ENCODE measurements at places on chromosomes 4 and X.

GRCh38 chrX:153882086-153882498 is 3.9 kb downstream of the L1CAM start:
- peak; percentile 61 for DNase-seq

DNA sequence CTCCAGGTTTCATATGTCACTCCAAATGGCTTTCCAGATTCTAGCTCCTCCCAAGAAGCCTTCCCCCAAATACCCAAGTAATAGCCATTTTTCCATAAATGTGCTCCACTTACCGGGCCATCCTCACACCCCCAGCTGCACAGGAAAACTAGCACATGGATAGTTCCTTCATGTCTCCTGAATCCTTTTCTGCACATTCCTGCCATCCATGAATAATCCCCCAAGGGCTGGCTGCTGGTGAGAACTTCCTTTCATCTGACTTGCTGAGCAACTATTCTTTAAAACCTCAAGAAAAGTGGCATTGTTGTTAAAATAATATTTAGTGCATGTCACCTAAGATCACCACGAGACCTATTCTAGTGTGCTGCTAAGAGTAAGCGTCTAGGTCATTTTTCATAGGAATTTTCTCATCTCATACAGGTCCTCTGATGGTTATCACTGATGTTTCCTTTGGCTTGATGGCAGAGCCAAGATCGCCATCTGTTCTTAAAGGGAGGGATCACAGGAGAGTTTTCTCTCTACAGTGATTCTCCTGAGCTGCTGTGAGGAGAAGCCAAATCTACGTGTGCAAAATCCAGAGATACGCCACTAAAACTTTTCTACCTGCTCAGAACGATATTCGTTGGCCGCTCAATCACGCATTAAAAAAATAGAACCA is 71.3 kb downstream of the MAP3K15 start:
- DNase-seq: no peak

GRCh38 chr4:159105761-159106243 is 2.9 kb downstream of the RAPGEF2 start:
- DNase-seq: no peak

DNA sequence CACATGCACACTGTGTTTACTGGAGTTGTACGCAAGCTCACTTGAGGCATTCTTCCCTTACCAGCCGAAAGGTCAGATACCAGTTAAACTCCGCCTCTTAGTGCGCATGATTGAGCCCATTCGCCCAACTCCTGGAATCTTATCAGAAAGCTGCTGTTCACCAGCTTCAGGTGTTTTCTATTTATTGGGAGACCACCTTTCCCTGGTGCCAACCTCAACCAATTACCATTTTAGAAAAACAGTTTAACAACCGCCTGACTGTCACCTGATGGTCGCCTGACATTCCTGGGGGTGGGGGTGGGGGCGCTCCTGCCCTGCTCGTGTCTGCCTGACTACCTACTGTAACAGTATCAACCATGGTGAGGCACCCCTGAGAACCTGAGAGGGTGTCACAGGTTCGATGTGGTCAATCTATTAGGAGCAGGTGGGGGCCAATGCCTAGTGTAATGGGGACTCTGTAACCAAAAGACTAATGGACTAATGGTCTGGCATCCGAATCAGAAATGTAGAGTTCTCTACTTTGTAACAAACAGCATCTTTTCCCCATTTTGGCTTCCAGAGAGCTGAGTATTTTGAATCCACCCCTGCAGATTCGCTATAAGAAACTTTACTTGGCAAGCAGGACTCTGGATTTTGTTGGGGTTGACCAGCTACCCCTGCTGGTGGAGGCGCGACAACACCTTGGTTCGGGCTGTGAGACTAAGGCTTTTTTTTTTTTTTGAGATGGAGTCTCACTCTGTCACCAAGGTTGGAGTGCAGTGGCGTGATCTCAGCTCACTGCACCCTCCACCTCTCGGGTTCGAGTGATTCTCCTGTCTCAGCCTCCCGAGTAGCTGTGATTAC is 58.2 kb upstream of the ZNF157 start:
- peak; percentile 49 for DNase-seq

DNA sequence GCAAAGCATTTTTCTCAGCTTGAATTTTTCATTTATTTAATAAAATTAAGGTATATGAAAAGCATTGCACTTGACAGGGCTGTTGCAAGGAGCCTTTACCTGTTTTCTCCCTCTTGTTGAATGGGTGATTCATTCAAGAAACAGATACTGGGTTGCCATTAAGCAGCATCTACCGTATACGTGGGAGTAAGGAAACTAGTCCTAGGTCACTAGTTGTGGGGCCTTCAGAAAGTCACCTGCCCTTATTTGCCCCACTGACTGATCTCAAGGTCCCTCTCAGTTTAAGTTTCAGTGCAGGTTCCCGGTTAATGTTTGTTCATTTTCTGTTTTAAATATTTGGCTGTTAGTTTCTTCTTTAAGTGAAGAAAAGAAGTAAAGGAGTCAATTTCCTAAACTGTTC is 34.0 kb downstream of the LHFPL1 start:
- no peak for DNase-seq

DNA sequence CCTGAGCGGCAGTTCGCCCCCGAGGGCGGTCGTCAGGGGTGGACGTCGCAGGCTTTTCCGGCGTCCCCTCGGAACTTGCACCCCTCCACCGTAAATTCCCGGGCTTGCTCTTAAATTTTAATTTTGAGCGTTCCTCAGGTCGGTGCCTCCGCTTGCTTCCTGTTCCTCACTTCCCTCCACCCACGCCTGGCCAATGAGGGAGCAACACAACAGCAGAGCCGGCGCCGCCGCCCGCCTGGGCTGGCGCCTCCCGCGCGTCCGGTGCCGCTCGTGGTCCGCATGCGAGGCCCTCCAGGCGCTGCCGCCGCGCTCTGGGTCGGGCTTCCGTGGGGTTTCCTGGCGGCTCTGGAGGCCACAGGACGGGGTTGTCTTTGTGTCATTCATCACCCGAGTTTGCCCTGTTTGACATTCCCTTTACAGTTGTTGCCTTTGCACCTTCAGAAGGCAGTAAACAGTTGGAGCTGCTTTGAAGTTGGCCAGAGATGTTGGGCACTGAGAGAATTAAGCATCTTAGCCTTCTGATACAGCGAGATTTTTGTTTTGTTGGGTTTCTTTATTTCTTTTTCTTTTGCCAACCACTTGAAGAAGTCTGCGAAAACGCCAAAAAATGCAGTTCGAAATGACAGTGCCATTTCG is 692 bp downstream of the SPCS3 start:
- DNase-seq: peak; percentile 73

DNA sequence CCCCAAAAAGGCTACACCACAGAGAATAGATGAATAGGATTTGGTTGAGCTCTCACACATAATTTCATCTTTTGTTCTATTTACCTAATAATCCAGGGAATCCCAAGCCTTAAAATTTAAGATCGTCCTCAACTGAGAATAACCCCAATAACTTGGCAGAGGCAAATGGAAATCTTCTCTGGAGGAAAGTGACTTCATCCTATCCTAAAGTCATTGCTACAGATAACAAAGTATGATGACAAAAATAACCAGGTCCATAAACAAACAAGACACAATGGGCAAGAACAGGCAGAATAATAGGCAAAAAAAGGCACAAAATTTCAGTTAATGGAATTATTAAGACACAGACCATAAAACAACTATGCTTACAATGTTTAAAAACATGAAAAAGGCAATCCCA is 177.3 kb upstream of the STK26 start:
- no peak for DNase-seq

DNA sequence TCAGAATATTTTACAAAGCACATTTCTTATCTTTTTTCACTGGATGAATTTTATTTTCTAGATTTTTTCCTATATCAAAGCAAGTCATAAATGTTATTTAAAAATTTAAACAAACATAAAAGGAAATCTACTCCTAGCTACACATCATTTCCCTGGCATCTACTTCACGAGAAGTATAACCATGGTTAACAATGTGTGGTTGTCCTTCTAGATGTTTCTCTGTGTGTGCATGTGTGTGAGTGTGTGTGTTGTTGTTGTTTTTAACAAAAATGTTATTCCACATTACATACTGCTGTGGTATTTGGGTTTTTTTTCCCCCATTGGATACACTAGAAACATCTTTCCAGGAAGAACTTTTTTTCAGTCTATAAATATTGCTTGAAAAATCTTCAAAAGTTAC is 103.1 kb downstream of the CHIC2 start:
- no peak for DNase-seq

GRCh38 chr4:40553995-40554394 is 75.7 kb downstream of the RBM47 start:
- DNase-seq: no peak

GRCh38 chr4:891747-892146 is 40.4 kb downstream of the GAK start:
- peak; percentile 23 for DNase-seq

- DNase-seq: no peak
Measured at GRCh38 chr4:148151806-148152205, 290.4 kb downstream of the NR3C2 start.

GRCh38 chr4:166088576-166088975 is 215.5 kb downstream of the TLL1 start:
- DNase-seq: no peak

- peak; percentile 26 for DNase-seq
Measured at GRCh38 chr4:77308843-77309242, 151.8 kb downstream of the CCNG2 start.

GRCh38 chr4:1736812-1737211 is 15.5 kb downstream of the TACC3 start:
- no peak for DNase-seq

DNA sequence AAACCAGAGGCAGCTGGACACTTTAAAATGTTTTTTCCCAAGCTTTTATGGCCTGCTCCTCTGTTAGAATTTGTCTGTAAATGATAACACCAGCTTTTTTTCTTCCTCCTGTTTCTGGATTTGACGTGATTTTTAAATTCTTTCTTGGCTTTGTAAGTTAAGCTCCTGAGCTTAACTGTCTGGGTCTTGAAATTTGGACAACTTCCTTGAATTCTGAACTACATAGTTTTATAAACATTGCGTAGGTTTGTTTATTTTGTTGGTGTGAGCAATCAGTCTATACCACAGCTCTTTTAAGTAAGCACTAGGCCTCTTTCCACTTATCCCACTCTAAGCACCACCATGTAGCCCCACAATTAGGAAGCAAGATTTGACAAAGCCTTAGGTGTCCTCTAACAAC is 144.4 kb upstream of the GUCY1A1 start:
- no peak for DNase-seq

DNA sequence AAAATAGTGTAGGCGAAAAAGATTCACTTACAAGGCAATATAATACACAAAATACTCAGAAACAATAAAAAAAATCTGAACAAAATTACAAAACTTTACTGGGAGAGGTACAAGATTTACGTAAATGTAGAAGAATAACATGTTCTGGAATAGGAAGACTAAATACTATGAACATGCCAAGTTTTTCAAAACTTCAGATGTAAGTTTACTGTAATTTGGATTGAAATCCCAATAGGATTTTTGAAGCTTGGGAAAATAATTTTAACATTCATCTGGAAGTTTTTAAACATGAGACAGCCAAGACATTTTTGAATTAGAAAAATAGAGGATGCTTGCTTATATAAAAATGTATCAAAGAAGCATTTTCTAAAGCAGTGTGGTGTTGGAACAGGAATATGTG is 30.5 kb upstream of the CT83 start:
- no peak for DNase-seq

DNA sequence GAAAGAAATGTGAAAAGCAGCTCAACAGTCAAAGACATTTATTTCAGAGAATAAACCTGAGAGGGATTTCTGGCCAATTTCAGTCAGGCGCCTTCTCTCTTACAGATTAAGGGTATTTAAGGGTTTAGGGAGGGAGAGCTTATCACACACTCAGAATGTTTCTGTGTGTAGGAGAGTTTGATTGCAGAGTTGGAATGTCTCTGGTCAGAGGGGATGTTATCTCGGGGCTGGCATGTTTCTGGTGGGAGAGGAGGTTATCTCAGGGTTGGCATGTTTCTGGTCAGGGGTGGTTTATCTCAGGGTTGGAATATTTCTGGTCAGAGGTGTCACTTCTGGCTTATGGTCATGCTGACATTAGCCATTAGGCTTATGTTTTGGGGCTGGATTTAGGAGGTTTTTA is 1920.5 kb upstream of the PCDH7 start:
- no peak for DNase-seq

DNA sequence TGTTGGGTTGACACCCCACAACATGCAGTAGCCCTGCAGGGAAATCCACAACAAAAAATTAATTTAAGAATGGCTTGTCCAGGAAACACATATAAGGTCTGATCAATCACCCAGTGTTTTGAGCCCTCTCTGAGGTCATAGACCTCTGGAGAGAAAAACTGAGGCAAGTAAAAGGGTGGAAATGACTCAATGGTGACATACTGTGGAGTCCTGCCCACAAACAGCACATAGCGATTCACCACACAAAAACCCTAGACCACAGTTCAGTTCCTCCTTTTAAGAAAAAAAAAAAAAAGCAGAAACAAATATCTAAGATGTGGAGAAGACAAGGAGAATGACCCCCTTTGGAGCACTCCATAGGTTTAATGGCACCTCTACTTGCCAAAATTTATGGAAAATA is 2691.0 kb downstream of the PCDH7 start:
- DNase-seq: no peak

GRCh38 chr4:83074086-83074704 is 39.2 kb downstream of the COPS4 start:
- DNase-seq: peak; percentile 33

DNA sequence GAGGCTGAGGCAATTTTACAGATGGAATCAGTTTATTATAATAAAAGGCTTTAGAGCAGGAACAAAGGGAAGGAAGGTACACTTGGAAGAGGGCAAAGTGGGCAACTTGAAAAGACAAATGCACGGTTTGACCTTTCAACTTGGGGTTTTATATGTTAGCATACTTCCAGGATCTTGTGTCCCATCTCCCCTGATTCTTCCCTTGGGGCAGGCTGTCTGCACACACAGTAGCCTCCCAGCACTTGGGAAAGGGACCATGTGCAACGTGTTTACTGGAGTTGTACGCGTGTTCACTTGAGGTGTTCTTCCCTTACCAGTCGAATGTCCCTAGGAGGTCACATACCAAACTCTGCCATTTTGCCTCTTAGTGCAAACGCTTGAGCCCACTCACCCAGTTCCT is 7.3 kb downstream of the PPA2 start:
- no peak for DNase-seq

- DNase-seq: no peak
Measured at GRCh38 chr4:72702948-72703347, 133.9 kb upstream of the ADAMTS3 start.

DNA sequence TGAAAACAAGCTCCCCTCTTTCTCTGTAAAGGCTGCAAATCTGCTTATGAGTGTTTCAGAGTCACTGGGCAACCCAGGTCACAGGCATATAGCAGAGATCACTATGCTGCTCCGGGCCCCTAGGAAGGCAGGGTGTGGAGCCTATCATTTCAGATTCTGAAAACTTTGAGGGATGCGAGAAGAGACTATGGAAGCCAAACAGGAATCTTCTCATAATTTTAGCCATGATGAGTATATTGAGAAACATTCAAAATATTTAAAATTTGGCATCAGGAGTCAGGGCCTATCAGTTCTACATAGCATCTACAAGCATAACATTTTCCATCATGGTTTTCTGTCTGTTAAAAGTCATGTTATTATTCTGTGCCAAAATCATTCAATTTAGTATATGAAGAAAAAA is 61.7 kb upstream of the ATXN3L start:
- DNase-seq: no peak

DNA sequence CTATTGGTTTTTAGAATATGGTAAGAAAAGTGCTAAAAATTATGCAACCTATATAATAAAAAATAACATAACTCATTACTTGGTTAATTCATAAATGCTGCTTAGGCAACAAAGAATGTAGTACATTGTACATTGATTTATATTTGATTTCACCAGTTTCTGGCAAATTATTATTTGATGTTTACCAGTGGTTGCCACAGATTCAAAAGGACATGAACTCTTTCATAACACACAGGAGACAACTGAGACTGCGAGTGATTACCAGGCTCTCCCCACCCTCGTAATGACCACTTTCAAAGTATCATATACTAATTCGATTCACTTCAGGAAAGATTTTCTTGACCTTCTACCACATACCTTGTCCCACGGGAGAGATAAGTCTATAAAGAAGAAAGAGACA is 158.5 kb downstream of the NR3C2 start:
- no peak for DNase-seq
